ENCODE measurements at places on chromosomes 16 and 17.
A peak's percentile ranks its signal among the peaks of the same experiment; 100 is the strongest.

DNA sequence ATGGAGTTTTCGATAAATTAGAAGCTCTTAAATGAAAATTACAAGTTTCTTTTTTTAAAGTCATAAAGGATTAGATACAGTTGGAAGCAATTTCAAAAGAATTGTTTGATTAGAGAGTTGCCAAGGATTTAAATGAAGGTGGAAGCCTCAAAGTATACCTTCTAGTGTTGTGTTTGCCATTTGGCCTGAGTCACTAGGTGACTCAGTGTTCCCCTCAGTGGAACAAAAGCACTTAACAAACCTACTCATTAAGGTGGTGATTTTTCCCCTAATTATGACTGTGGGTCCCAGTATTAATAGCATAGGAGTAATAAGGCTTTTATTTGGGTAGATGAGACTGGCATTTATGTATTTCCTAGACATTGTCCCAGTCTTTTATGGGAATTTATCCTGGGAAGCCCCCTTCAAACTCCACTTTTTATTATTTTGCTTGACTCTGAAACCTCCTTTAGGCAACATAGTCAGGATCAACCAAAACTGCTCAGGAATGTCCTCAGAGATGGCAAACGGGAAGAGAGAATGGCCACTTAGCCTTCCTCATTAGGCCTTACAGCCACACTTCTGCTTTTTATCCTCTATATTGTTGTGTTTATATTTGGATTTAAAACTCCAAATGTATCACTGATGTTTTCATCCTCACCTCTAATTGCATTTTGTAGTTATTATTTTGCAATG, 161.0 kb downstream of the FTO start:
- peaks cover 26% of the 10 kb centered on the region for H3K36me3 ChIP-seq
- H3K27me3 ChIP-seq, result no peaks in the 10 kb centered on the region
- H3K4me1 ChIP-seq, result peaks cover 12% of the 10 kb centered on the region
- H3K27ac ChIP-seq, result peak overlapping the region; percentile 75
- H3K4me3 ChIP-seq, result peak overlapping the region; percentile 9

DNA sequence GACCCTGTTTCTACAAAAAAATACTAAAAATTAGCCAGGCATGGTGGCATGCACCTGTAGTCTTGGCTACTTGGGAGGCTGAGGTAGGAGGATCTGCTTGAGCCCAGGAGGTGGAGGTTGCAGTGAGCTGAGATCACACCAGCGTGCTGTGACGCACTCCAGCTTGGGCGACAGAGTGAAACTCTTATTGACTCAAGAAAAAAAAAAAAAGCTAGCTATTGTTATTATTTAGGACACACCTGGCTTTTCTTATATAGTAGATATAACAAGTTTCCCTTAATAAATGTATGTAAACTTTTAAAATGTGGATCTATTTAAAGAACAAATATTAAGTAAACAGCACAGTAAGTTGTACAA, 1.8 kb downstream of the RABEP2 start:
- H3K36me3 ChIP-seq, result peaks cover 26% of the 10 kb centered on the region
- H3K27ac ChIP-seq, result peak overlapping the region; percentile 99
- peaks cover 55% of the 10 kb centered on the region for H3K4me1 ChIP-seq
- H3K27me3 ChIP-seq, result no peaks in the 10 kb centered on the region
- DNase-seq, result no peak

GRCh38 chr17:9798724-9799123, 7.3 kb upstream of the DHRS7C start:
- peaks cover 35% of the 10 kb centered on the region for H3K27me3 ChIP-seq
- DNase-seq, result no peak
- no peak overlapping the region for H3K27ac ChIP-seq
- H3K36me3 ChIP-seq, result no peaks in the 10 kb centered on the region
- H3K4me3 ChIP-seq, result no peak overlapping the region
- no peaks in the 10 kb centered on the region for H3K4me1 ChIP-seq

- no peak overlapping the region for H3K4me3 ChIP-seq
- DNase-seq, result no peak
- peaks cover 5% of the 10 kb centered on the region for H3K27me3 ChIP-seq
- no peaks in the 10 kb centered on the region for H3K4me1 ChIP-seq
- H3K36me3 ChIP-seq, result no peaks in the 10 kb centered on the region
- H3K27ac ChIP-seq, result no peak overlapping the region
These were observed 19.2 kb downstream of the PLXDC1 start for GRCh38 chr17:39132192-39132610.

DNA sequence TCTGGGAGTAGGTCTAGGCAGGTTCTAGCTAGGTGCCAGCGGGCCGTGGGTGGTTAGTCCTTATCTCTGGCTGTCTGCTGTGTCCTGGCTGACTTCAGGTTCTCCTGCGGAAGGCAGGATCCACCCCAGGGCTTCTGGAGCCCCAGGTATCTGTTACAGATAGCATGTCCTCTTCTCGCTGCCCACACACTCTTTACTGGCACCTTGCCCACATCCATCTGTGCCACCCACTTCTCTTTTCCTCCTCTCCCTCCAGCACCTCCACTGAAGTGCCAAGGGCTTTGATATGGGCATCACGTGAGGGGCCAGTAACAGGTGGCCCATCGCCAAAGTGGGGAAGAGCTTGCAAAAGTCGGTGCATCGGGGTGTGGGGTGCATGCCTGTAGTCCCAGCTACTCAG, 4.6 kb upstream of the MPP2 start:
- peaks cover 6% of the 10 kb centered on the region for H3K4me1 ChIP-seq
- H3K4me3 ChIP-seq, result no peak overlapping the region
- no peaks in the 10 kb centered on the region for H3K36me3 ChIP-seq
- no peak for DNase-seq
- H3K27me3 ChIP-seq, result peaks cover under 1% of the 10 kb centered on the region
